ENCODE measurements at places on chromosomes 2 and 18.

GRCh38 chr2:96110621-96111256, 5.6 kb downstream of the ADRA2B start:
- no peak for DNase-seq

GRCh38 chr2:238847841-238848690, at the start of gene TWIST2:
TWIST2 (plus strand) TSS chr2:238848085; CDS start chr2:238848216, 131 bp downstream.
- DNase-seq, result no peak

GRCh38 chr2:178109813-178110212, 2.4 kb upstream of the RBM45 start:
- no peak for DNase-seq

DNA sequence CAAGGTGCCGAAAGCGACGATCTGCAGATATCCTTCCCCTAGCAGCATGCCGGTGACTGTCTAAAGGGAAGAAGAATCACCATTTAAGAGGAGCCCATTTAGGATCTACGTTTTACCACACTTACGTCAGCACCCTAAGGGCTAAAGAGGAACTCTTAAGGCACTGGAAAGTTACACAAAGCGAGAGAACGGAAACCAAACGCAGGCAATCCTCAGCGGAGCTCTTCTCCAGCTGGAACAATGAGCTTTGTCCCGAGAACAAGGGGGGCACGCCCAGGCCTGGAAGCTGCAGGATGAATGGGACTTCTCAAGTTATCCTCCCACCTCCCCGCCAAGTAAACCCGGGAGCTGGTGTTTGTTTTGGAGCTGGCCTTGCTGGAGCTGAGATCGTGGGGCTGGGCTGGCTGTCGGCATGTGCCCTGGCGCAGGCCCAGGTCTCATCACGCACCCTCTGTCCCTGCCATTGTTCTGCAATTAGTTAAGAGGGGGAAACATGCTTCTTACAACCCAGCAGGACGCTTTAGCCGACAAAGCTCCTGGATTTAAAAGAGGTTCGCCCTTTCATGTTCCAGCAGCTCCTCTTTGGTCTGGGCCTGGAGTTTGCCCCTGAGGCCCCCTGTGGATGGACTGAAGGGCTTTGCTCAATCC, 36.4 kb downstream of the PXDN start:
- DNase-seq, result no peak

GRCh38 chr2:156512451-156512850, 76.3 kb downstream of the GPD2 start:
- no peak for DNase-seq

DNA sequence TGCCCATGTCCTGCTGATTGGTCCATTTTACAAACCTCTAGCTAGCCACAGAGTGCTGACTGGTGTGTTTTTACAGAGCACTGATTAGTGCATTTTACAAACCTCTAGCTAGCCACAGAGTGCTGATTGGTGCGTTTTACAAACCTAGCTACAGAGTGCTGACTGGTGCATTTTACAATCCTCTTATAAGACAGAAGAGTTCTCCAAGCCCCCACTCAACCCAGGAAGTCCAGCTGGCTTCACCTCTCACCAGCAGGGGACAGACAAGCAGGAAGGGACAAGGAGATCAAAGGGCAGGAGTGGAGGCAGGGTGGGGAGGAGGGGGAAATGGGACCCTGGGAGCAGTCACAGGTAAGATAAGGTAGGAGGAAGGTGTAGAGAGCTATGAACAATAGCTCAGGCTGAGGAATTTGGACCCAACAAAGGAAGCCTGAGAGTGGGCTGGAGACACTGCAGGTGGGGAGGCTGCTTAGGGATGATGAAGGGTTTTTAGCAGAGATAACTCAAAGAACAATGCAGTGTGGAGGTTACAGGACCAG, 37.1 kb downstream of the SH2D6 start:
- DNase-seq, result no peak

- DNase-seq, result peak; percentile 4
Measured at GRCh38 chr2:147045113-147045512, 799.7 kb upstream of the ACVR2A start.

DNA sequence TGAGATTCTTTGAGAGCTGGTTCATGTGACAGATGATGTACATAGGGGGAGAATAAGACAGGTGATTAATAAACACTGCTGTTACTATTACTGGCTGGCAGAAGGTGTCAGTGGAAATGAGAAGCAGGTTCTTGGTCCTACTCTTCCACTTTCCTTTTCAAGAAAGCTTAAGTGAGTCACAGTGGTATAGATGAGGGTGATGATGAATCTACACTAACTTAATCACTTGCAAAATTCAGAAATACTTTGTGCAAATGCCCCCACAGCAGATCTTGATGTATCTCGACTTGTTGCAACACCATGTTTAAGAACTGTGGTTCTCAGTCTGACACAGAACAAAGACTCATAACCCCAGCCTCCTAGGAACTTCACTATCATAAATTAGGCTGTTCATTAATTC, 35.9 kb upstream of the MGAT5 start:
- no peak for DNase-seq

DNA sequence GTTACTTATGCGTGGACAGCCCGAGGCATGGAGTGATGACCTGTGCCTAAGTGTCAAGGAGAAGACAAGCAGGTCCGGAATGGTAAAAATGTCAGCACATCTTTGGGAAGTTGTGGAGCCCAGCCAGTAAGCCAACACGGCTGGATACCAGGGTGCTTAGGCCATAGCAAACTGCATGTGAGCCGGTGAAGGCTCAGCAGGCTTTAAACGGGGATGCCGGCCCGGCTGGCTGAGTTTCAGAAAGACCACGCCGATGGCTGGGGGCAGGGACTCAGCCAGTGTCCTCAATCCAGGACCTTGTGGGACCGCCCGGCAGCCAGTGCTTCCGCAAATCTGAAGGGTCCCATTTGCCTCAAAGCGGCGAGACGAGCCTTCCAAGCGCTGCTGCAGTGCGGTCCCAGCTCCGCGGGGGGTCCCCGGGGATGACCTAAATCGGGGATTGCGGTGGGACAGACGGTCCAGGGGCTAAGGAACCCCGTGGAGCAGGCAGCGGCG, 946 bp upstream of the AGAP1 start:
- DNase-seq, result no peak

- no peak for DNase-seq
Measured at GRCh38 chr18:22591222-22591621, 173.5 kb upstream of the CTAGE1 start.

DNA sequence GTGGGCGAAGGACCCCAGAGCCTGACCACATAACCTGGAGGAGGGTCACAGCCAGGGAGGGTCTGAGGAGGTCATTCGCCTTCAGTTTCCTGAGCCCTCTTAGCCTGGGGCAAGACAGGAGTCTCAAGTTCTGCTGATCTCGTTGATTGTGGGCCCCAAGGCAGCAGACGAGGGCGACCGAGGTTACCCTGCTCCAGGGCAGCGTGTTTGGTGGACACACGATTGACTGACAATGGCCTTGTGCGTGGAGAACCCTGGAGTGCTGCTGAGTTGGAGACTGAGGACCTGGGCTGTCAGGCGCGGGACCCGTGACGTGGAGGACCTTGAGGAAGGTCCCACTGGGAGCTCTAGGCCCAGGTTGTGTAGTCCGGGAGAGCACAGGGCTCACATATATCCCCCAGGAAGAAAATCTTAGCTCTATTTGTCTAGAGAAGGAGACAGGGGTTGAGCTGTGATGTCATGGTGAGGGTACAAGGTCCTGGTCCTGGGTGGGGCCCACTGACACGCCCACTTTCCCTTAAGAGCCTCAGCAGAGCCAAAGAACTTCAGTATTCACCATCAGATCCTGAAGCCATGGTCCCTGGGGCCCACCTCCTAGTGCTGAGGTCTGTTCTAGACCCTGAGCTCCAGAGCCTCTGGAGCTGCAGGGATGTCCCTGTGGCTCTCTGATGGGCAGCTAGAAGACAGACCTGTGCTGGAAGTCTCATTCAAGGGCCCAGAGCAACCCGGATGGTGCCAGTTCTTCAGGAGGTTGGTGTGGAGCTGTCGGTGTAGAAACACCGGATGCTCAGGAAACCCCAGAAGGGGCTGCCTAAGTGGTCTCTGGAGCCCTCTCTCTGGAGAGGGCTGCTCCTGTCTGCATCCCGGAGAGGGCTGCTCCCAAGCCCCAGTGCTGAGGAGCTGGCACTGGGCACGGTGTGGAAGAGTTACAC, 53.1 kb downstream of the DYSF start:
- no peak for DNase-seq

- no peak for DNase-seq
Measured at GRCh38 chr2:86371527-86371926, 34.1 kb upstream of the REEP1 start.

- no peak for DNase-seq
Measured at GRCh38 chr2:15704788-15705115, 113.1 kb downstream of the DDX1 start.

GRCh38 chr2:224284134-224284946, 117.6 kb downstream of the FAM124B start:
- no peak for DNase-seq

GRCh38 chr2:27245626-27246025, 17.2 kb downstream of the SLC30A3 start:
- no peak for DNase-seq

GRCh38 chr2:206438196-206438724, 5.1 kb upstream of the ADAM23 start:
- no peak for DNase-seq

- DNase-seq, result no peak
Measured at GRCh38 chr18:80171054-80171872, 62.2 kb downstream of the ADNP2 start.

- no peak for DNase-seq
Measured at GRCh38 chr2:84766791-84767190, 114.1 kb downstream of the TRABD2A start.

DNA sequence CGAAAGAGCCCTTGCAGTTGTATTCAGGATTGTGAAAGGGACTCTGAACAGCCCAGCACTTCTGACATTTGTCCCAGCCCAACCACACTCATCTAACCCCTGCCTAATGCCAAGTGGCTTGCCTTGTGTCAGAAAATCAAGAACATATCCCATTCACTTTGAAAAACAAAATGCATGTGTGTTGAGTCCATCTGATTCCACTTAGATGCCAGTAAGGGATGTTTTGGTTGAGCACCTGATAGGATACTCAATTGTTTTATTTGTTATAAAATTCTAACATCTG, 776.8 kb downstream of the BCL11A start:
- no peak for DNase-seq

- DNase-seq, result no peak
Measured at GRCh38 chr18:39835303-39836030, 2119.6 kb upstream of the PIK3C3 start.

DNA sequence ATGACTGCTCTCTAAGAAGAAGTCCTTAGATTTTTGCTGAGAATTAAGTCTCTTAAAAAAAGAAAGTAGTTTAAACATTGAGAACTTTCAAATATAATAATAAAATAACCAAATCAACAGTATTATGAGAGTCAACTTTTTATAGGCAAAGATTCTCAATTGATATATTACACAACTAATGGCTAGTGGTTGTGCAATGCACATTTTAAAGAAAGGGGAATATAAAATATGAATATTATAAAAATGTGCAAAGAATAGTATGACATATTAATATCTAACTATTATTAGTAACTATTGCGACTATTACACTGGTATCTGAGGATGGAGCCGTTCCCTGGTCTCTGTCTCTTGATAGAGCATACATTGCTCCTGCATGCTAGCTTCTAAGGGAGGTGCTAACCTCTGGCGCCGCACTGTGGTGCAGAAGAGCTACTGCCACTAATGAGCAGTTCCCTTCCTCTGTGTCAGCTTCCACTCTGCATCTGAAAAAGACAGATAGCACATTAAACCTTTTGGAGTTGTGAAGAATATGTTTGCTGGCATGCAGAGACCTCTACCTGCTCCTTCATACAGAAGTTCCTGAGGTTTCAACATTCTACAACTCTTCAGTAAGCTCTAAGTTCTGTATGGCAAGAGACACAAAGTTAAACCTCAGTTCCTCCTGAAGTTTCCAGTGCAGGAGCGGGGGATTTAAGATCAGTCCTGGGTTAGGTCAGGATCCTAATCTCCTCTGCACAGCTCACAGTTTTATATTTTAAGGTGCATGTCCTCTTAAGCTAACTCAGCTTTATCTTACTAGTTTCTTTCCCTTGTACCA, 3.5 kb upstream of the SLC9A2 start:
- DNase-seq, result no peak

DNA sequence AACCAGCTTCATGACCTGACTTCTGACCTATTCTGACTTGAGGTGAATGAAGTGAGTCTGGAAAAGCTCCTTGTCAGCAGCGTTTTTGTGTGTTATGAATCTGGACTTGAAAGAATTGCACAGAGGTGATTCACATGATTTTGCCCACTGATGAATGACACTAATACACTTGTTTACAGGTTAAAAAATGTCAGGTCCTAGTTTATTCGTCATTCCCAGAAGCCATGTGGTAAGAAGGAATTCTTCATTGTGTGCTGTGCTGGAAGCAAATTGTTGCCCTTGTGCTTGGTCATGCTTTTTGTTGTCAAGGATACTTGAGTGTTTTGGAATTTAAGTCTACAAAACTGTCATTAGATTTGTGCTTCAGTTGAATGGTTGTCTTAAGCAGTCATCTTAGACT, 15.5 kb downstream of the SEC11C start:
- no peak for DNase-seq

DNA sequence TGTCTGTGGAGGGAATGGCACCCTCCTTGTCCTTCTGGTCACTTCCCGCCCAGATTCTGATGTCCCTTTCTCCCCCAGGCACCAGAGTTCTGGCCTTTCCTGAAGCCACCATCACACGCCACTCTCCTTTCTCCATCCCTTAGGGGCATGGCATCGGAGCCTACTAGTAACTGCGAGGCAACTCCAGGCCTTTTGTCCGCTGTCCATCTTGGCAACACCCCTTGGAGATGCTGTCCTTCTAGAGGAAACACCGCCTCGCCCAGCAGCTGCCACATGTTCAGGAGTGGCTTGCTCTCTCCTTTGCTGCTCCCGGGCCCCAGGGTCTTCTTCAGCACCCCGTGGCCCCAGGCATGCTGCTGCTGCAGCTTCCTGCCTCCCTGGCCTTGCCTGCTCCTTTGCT, 267.0 kb downstream of the SRBD1 start:
- DNase-seq, result no peak

- no peak for DNase-seq
Measured at GRCh38 chr18:76592981-76593381, 97.9 kb upstream of the ZNF516 start.

DNA sequence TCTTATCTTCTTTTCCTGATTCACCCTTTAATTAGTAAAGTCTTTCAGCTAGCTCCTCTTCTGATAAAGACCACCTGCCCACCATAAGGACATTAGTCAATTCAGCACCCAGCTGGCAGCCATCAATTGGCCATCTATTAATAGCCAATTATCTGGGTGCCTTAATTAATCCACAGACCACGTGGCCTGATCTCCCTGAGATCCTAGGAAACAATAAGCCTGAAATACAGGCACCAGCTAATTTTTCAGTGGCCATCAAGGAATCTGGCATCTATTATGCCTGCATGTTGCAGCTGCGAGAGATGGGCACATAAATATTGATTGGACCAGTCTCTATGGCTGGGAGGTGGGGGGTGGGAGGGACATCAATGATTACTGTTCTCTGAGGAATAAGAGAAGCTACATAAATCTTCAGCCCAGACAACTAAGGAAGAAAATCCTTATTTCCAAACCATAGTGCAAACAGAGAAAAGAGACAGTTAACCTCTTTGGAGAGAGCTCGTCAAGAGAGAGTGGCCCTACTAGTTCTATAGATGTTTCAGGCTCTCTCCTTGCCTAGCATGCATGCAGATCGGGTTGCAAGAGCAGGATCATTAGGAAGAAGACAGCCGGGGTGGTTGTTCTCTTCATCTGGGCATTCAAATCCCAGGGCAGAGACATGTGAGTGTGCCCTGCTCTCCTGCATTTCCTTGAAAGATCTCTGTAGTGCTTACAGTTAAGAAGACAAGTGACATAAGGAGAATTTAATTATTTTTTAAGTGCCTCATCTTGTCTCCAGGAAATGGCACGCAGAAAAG, 8.7 kb downstream of the GALNT14 start:
- DNase-seq, result no peak

Measured in activated T-helper 1 cell treated with anti-CD3 and anti-CD28 coated beads, Interleukin-2, amount 50 U/mL, for 16 hours (primary cell).